ENCODE measurements at places on chromosomes 6 and 20.

GRCh38 chr20:62210496-62210855, 9.6 kb downstream of the HRH3 start:
- no peak for DNase-seq

DNA sequence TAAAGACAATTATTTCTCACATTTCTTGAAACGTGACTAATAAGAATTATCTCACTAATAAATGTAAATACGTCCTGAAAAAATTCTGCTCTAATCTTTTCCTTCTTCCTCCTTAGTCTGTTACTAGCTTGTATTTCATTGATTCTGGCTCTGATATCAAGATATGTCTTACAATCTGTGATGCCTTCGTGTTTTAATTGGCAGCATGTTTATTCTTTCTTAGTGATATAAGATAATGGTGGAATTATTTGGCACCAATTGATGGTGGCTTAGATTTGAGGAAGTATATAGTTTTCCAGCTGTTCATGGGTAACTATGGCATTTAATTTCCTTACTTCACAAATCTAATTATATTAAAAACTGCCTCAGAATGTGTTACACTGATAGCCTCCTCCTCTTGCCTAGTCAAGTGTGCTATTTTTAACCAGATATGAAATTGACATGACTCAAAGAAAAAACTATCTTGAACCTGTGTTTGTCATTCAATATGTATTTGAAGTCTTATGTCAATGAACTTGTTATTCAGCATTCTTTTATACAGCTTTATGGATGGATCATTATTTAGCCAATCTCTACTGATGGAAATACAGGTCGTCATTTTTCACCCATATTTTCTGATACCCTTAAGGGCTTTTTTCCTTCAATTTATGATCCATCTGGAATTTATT, 5.3 kb downstream of the CCNC start:
- no peak for DNase-seq

DNA sequence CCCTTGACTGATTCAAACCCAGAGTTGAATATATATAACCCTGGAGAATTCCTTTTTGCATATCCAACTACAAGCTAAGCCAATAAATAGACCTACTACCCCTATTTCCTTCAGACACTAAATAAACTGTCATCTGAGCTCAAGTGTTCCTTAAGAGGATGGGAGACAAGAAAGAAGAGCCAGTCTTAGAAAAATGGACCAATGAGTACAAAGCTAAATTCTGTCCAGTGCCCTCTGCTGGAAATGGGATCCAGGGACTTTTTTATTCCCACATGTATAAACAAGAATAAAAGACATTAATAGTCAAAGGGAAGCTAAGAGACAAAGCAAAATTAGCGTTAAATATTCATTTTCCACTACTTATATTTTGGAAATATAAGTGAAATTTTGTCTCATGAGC, 4.8 kb downstream of the PPP1R10 start:
- no peak for DNase-seq

- DNase-seq = no peak
These were observed 18.5 kb upstream of the WFDC10A start for GRCh38 chr20:45611054-45611453.

- DNase-seq = peak; percentile 62
These were observed 69.0 kb downstream of the HFE start for GRCh38 chr6:26156105-26156849.

DNA sequence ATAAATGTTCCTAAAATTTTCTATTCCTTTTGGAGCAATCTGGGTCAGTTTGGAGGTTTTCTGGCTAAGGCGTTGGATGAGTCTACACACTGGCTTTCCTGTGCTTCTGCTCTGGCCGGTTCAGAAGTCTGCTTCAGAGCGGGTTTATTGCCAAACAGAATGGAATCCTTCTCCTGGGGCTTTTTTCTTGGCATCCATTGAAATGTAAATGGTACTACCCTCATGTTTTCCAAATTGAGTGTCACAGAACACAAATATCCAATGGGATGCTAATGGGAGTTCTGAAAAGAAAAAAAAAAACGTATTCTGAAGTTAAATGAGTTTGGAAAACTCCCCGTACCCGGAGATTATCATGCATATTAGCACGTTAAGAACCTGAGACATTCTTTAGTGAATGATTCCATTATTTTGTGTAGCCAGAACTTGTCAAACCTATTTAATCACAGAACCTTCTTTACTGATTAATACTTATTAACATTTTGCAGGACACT, 930.3 kb downstream of the QKI start:
- DNase-seq = no peak

GRCh38 chr6:125104425-125104824, 49.1 kb upstream of the TPD52L1 start:
- DNase-seq = no peak

DNA sequence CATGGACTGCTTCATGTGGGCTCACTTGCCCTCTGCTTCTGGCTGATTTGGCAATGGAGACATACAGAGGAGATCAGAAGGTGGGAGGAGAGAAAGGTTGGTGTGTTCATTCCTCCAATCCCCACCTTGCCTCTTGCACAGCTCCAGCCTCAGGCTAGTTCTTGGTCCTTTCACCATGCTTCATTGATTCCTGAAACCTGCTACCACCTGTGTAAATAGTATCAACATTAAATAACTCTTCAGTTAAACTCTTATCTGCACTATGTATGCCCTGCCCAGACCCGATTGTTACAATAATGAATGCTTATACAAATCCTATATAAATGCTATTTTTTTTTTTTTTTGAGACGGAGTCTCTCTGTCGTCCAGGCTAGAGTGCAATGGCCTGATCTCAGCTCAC, 174.5 kb downstream of the CD83 start:
- no peak for DNase-seq

DNA sequence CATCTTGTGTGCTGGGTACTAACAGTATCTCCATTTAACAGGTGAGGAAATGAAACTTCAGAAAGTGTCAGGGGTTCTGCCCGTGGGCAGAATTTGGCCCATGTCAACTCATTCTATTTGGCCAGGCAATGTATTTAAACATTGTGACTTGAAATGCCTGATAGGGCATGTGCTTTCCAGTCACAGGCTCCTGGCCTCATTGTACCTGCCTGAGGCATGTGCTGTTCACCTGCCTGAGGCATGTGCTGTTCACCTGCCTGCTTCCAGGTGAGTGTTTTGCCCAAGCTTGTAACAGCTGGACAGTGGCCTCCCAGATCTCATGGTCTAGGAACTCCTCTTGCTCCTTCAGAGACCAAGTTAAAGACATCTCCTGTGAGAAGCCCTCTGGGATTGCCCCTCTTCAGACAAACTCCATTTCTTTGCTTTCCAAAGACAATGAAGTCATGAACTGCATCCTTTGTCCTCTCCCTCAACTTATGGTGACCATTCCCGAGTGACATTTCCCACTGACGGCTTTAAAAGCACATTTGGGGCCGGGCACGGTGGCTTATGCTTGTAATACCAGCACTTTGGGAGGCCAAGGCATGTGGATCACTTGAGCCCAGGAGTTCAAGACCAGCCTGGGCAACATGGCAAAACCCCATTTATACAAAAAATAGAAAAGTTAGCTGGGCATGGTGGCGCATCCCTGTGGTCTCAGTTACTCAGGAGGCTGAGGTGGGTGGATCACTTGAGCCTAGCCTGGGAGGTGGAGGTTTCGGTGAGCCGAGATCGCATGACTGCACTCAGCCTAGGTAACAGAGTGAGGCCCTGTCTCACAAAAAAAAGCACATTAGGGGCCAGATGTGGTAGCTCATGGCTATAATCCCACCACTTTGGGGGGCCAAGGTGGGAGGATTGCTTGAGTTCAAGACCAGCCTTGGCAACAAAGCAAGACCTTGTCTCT, 48.7 kb downstream of the BCAS4 start:
- no peak for DNase-seq

GRCh38 chr6:136696238-136696637, 96.0 kb downstream of the MAP3K5 start:
- no peak for DNase-seq

DNA sequence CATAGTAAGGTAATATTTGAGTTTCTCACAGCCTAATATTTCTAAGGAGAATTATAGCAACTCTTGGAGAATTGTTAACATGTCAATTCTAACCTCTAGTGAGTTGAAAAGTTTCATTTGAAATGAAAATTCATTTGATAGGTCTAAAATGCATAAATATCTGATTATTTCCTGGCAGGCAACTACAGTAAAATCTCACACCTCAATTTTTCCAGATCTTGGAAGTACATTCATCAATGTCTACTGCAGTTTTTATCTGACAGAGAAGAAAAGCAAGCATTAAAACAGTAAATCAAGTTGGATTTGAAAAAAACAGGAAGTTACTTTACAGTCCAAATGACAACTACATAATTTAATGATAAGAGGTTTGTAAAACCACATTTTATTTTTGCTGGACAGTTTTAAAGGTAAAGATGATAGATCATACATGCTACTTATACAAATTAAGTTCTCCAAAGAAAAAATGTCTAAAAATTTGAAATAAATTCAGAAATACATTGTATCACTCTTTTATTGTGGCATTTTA, 631.3 kb downstream of the EYS start:
- no peak for DNase-seq

GRCh38 chr6:103356531-103356930, 1503.2 kb downstream of the HACE1 start:
- DNase-seq = no peak

DNA sequence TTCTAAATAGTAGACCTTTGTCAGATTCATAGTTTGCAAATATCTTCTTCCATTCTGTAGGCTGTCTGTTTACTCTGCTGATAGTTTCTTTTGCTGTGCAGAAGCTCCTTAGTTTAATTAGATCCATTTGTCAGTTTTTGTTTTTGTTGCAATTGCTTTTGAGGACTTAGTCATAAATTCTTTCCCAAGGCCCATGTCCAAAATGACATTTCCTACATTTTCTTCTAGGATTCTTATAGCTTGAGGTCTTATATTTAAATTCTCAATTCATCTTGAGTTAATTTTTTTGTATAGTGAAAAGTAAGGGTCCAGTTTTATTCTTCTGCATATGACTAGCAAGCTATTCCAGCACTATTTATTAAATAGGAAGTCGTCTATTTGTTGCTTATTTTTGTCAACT, 287.0 kb downstream of the PACRG start:
- no peak for DNase-seq

GRCh38 chr6:105745464-105746129, 340.5 kb upstream of the PRDM1 start:
- no peak for DNase-seq

DNA sequence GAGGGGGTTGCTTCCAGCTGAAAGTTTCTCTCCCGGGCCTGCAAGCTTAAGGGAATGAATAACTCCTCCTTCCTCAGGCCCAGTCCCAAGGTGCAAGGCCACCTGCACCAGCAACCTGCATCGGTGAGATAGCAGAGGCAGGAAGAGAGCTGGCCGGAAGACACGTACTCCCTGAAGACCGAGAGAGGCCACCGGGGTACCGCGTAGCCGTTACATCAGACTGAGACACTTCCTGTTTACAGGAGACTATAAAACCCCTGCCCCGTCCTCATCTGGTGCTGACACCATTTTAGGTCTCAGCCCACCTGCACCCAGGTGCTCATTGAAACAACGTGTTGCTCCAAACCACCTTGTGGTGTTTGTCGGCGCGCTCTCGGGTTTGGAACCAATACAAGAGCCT, 60.5 kb upstream of the PRND start:
- DNase-seq = no peak

Data from stimulated activated CD8-positive, alpha-beta memory T cell treated with anti-CD3 and anti-CD28 coated beads, Interleukin-4, amount 100 ng/mL, for 1 hour (primary cell).